ENCODE measurements at places on chromosomes 3 and 15.

- no peak for DNase-seq
These were observed 223.3 kb upstream of the ADAMTS9 start for GRCh38 chr3:64911138-64911537.

DNA sequence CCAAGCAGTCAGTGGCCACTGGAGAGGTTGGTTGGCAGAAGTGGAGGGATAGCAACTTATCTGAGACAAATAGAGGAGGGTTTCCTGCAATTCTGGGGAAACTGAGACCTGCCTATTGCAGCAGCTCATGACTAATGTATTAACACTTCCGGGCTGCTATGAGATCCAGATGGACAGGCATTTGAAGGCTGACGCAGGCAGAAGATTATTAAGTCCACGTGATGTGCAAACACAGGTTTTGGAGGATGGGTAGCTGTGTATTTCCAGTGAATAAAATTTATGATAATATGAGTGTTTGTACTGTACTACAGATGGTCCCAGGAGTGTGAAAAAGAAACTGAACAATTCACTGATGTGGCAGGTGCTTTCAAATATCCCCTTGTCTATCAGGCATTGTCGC, 28.5 kb upstream of the CFAP161 start:
- no peak for DNase-seq

- no peak for DNase-seq
These were observed 320.2 kb downstream of the CHST2 start for GRCh38 chr3:143439817-143440216.

DNA sequence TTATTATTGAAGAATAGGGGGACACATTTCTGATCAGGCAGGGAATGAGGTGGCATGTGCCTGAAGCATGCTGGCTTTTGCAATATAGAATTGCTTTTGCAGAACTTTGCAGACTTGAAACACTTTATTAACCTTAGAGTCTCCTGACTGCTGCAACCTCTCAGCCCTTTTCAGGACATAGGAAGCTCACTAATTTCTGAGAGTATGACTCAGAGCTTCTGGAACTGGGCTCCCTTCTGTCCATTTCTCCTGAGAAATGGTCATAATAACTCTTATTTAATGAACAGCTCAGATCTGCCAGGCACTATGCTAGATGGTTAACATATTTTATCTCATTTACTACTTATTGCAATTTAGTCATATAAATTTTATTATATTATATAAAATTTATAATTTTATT, 38.6 kb upstream of the DGKG start:
- no peak for DNase-seq

DNA sequence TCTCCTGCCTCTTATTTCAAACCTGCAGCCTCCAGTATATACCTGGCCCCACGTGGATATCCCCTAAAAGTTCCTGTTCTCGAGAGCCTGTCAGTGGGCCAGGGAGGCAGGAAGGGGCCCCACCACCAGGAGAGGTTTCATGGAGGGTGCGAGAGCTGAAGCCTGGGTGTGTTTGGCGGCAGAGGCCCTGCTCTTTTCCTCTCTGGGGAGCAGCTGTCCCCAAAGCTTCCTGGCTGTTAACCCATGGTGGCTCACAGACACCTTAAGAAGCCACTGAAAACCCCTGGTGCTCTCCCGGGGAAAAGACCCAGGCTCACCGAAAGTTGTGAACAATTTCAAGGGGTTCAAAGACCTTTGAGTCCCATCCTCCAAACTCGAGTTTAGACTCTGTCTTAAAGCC, 1.1 kb downstream of the PRRT3 start:
- peak; percentile 36 for DNase-seq

Measured in activated T-cell treated with anti-CD3 and anti-CD28 coated beads, Interleukin-2, amount 50 U/mL, for 48 hours (primary cell).